ENCODE measurements at places on chromosomes 2 and 18.

DNA sequence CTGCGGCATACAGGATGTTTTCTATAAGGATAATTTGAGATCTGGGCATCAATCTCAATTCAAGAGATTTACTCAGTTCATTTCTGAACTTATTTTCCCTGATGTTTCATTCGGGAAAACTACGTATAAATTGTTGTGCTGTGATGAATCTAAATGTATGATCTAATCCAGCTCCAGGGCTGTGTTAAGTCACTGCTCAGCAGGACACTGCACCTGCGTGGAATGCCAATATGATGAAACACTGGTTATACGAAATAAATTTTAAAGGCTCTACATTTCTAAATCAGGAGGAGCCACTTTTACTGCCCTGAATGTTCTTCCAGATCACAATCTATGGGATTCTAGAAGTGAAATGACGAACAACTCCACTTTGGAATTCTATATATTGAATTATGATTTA lies 259.0 kb downstream of the HNMT start:
- DNase-seq = no peak

- no peak for DNase-seq
Measured at GRCh38 chr2:190466819-190467446, 58.8 kb downstream of the MFSD6 start.

DNA sequence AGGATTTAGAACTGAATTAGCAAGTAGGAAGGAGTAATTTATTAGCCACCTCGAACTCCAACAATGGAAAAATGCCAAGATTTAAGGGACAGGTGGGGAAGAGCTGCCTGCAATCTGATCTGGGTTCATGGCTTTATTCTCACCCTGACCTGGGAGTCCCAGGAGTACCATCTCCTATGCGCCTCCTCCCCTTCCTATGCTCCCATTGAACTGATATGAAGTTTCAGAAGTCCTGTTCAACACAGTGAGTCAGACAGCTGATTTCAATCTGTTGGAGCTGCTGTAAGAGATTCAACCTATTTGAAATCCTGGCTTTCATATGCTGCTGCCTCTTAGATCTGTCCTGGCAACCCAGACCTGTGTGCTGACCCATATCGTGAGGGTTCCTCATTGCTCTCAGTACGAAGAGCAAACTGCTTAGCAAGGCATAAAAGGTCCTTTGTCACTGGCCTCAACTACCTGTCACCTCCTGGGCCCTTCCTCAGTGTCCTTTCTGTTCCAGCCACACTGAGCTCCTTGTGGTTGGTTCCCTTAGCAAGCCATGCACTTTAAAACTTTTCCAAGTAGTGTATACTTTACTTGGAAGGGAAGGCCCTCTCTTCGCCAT lies 15.9 kb upstream of the CD28 start:
- DNase-seq = no peak

DNA sequence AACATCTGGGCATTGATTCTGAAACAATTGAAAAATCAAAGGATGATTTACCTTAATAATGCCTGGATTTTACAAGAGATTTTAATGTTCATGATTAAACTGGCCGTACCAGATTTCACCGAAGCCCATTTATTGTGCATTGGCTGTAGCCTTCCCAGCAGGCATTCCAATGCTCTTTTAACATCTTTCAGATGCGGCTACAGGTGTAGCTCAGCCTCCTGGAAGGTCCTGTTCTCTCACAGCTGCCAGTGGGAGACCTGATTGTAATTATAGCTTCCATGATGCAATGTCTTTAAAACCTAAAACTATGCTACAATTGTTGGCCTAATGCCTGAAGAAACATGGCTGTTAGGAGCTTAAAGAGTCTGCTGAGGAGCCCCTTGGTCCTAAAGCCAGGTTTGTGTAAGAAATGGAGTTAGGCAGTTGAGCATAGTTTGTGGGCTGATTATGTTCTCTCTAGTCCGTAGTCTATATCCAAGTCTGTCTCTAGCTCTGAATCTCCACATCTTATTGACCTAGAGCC lies 147.4 kb downstream of the CERS6 start:
- DNase-seq = no peak

DNA sequence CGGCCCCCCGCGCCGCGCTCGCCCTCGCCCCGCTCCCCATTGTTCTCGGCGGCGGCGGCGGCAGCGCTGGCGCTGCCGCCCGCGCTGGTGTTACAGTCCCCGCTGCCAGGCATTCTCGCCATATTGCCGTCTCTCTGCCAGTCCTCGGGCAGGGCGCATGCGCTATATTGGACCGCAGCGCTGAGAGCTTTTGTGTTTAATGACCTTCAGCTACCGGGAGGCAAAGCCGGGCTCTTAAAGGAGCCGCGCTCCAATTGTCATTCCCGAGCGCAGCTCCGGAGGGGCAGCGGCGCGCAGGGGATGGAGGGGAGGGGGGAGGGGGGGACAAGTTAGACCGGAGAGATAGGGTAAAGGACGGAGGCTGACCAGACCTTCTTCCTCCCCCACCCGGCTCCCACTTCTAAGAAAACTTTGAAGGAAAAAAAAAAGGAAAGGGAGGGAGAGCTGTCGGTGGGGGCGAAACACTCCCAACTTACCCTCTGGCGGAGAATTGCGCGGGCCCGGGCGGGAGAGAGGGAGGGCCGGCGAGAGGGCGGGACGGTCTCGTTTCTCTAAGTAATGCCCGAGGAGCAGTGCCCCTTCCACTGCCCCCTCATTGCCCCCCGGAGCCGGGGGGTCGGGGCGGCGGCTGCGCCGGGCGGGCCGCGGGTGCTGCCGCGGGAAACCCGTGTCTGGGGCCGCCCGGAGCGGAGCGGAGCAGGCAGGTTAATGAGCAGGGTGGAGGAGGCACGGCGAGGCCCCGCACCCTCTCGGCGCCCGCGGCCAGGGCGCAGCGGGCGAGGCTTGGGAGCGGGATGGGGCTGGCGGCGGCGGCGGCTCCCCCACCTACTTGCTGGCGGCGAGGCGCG lies at the start of gene KCTD1:
KCTD1 (minus strand) TSS at position 139 of the 848 bp plus-strand sequence; CDS start at position 122, 17 bp downstream.
- DNase-seq = peak; percentile 73

GRCh38 chr18:13389491-13390131 lies 171.1 kb downstream of the LDLRAD4 start:
- DNase-seq = no peak

DNA sequence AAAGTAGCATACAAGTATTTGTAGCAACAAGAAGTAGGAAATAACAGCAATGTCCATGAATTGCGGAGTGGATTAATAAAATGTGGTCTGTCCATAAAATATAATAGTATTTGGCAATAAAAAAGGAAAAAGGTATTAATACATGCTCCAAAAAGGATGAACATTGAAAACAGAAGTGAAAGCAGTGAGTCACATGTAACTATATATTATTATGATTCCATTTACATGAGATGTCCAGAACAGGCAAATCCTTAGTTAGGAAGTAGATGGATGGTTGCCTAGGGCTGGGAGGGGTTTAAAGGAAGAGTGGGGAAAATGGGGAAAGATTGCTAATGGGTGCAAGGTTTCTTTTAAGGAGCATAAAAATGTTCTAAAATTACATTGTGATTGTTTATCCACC lies 44.5 kb downstream of the CCDC74A start:
- DNase-seq = no peak

DNA sequence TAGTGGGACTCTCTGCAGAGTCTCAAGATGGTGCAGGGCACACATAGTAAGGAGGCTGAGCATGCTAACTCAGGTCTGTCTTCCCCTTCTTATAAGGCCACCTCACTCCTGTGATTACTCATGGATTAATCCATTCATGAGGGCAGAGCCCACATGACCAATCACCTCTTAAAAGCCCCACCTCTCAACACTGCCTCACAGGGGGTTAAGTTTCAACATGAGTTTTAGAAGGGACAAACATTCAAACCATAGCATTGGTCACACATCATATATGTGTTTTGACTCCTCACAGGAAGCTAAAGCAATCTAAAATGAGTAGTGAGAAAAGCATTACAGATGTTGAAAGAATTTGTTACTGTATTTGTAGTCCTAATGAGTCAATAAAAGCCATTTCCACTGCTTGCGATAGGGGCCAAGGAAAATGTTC lies 57.5 kb downstream of the DTNA start:
- no peak for DNase-seq

GRCh38 chr2:80459028-80459427 lies 154.5 kb upstream of the LRRTM1 start:
- DNase-seq = no peak

- DNase-seq = no peak
Measured at GRCh38 chr2:102780467-102780866, 18.6 kb downstream of the TMEM182 start.

DNA sequence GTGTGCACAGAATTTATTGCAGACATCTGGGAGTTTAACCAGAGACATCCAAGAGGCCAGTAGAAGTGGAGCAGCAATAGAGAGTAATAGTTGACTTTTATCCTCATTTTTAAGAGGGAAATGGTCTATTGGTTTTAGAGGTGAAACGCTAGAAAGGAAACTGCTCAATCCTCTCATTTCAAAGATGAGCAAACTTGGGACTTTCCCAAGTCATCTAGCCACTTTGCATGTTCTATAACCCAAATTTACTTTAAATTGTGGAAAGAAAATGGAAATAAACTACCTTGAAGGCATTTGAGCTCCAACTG lies 601.7 kb downstream of the ARHGAP15 start:
- no peak for DNase-seq

- no peak for DNase-seq
Measured at GRCh38 chr2:176117823-176118371, 1.3 kb downstream of the HOXD10 start.

- DNase-seq = no peak
Measured at GRCh38 chr2:192025637-192026036, 169.1 kb downstream of the TMEFF2 start.

DNA sequence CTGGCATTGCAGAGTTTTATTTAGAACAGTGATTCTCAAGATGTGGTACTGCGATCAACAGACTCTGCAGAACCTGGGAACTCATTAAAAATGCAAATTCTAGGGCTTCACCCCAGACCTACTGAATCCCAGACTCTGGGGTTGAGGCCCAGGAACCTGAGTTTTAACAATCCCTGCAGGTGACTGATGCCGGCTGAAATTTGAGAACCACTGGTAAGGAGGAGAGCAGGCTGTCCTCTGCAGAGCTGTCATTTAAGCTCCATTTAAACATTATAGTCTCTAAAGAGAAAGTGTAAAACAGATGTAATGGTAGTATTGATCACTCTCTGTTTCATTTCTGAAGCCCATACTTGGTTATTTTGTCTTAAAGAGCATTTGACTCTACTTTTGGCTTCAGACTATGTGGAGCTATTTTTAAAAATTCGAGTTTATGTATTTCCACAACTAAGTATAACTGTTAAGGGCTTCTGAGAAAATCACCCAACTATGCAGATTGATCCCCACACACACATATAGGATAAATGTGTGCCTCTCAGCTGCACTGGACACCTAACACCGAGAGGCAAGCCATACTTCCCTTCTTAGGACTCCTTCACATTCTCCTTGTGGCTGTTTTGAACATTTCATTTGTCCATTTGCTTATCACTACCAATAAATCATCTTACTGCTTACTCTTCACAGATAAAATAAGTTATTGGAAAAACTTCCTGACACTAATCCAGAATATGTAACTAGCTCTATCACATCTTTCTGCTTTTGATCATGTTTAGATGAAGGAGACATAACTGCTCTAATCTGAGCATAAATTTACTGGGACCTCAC lies 487.5 kb downstream of the DLGAP1 start:
- DNase-seq = no peak

GRCh38 chr2:204449977-204450376 lies 95.3 kb upstream of the PARD3B start:
- DNase-seq = no peak

DNA sequence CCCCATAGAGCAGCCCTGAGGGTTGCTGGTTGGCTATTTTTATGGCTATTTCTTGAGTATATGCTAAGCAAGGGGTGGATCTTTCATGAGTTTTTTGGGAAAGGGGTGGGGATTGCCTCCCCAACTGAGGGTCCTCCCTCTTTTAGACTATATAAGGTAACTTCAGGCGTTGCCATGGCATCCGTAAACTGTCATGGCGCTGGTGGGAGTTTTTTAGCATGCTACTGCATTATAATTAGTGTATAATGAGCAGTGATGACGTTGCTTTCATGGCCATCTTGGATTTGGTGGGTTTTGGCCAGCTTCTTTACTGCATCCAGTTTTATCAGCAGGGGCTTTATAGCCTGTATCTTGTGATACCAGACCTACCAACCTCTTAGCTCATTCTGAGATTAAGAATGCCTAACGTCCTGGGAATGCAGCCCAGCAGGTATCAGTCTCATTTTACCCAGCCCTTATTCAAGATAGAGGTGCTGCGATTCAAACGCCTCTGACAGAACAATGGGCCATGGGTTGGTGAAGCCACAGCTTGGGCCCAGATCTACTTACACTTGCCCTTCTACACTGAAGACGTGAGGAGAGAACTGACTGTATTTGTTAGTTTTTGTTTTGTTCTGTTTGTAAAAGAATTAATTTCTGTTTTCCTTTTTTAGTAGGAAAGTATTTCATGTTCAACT lies 53.8 kb upstream of the TMEM163 start:
- DNase-seq = no peak

- DNase-seq = no peak
Measured at GRCh38 chr2:70403267-70404053, 101.6 kb upstream of the FAM136A start.

- no peak for DNase-seq
Measured at GRCh38 chr18:45589356-45590035, 25.8 kb upstream of the SLC14A2 start.

GRCh38 chr2:75155115-75155514 lies 44.2 kb downstream of the TACR1 start:
- no peak for DNase-seq

DNA sequence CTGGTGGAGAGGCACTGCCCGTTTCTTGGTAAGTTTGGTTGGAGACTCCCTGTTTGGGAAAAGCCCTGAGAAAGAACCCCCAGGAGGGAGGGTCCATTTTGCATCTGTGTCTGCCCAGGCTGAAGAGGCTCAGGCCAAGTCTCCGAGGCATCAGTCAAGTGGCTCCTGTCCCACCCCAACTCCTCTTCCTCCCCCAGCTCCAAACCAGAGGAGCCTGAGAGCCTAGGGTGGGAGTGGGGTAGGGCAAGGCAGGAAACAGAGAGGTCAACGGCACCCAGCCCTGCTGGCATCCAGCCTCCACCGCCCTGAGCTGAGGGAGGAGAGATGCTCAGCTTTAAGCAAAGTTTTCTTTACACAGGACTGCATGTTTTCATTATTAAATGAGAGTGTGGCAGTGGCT lies 38.2 kb downstream of the CYP27C1 start:
- no peak for DNase-seq

GRCh38 chr2:223043164-223043941 lies 8.6 kb upstream of the KCNE4 start:
- no peak for DNase-seq

DNA sequence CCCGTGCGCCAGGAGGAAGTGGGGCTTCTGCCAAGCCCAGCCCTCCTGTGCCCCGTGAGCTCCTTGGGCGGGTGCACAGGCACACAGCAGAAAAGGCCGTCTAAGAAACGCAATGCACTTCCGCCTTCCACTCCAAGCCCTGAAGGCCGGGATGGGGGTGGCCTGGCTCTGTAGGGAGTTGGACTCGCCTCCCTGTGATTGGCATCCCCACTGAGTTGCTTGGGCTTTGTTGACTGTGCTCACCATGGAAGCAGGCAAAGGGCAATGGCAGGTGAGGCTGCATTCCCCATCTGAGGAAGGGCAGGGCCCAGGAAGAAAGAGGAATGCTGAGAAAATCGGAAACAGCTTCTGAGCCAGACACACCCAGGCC lies 66.8 kb downstream of the CRACDL start:
- no peak for DNase-seq

All from C1 segment of cervical spinal cord (tissue), 14 donors.